ENCODE measurements at places on chromosomes 4 and X.
A peak's percentile ranks its signal among the peaks of the same experiment; 100 is the strongest.

DNA sequence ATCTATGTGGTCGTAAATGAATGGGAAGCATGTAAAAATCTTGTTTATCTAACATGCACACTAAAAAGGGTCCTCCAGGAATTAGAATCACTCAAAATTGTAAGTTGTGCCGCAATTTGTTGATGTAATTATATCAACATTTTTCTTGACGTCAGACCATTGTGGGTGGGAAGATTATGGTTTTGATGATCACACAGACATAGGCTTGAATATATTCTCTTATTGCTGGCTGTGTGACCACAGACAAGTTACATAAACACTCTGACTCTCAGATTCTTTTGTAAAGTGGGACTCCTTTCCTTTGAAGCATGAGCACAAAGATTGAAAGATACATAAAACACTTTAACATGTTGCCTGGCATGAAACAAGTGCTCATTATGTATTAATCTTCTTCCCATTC lies 51.5 kb downstream of the IL1RAPL1 start:
- DNase-seq = no peak

DNA sequence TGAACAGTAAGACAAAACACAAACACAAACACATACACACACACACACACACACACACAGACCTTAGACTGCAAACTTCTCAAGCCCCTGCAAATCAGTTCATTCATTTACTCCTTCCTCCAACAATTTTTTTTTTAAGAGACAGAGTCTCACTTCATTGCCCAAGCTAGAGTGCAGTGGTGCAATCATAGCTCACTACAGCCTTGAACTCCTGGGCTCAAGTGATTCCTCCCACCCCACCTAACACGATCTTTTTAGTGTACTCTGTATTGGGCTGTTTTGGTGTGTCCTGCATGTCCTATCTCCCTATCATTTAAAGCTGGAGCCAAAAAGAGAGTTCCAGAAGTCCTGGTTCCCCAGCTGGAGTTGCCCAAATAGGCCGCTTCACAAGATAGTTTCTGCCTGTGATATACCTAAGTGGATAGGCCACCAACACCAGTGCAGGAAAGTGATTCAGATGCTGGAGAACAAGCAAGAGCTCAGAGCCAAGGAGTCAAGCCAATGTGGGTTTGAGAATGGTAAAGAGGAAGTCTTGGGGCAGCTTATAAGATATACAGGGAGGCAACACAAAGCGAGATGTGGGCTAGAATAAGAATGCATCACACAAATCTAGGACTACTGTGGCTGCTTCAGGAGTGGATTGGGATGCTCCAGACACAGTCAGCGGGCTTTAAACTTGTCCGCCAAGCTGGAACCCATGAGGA lies 85.4 kb upstream of the RAPGEF2 start:
- DNase-seq = no peak

- no peak for DNase-seq
Observed at GRCh38 chr4:100986360-100986868, 360.9 kb downstream of the PPP3CA start.

DNA sequence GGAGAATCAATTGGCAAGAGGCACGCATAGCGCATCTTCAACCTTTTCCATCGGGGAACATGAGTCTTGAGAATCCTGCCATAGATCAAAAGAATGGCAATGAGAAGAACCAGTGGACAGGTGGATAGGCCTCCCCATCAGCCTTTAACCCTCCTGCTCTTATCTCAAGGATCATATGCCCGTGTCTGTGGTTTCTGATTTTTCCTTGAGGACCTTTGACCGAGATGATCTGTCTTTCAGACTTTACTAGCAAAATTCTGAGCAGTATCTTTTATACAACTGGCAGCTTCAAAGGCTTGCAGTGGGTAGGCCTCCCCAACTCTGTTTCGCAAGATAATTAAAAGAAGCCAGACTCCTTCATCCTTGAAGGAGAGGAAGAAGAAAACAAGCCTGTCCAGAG lies 174.4 kb downstream of the REPS2 start:
- DNase-seq = no peak

- no peak for DNase-seq
Observed at GRCh38 chr4:58961925-58962324, 1851.7 kb upstream of the IGFBP7 start.

DNA sequence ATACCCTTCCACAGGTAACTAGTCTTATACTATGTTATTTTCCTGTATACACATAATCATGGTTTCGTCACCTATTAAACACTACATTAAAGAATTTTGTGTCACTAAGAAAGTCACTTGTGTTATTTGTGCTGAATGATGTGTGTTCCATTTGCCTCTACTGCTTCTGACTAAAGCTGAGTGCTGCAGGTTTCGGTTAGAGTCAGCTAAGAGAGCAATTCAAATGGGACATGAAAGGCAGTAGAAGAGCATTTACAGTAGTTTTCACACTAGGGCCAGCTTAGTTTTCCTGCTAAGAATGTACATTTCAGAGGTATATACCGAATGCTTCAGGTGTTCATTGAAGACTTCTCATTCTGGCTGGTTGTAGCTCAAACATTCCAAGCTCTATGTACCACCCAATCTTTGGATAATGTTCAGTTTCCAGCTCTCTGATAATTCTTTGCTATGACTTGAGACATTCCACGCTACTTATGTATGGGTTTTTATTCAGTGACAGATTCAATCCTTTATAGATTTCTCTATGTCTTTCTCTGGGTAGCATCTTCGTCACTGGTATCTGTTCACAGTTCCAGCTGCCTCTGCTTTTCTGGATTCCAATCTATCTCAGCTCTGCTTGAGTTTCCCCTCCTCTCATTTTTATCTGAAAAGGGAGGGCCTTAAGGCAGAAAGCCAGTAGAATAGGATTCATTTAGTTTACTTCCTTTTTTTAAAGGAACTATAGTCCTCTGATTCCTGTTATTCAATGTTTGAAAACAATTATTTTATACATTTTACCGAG lies 164.4 kb downstream of the CXXC4 start:
- DNase-seq = no peak

- DNase-seq = no peak
Observed at GRCh38 chr4:182189103-182189878, 53.9 kb upstream of the TENM3 start.

- peak; percentile 27 for DNase-seq
Observed at GRCh38 chrX:14528629-14529289, 577 bp upstream of the GLRA2 start.

- DNase-seq = no peak
Observed at GRCh38 chr4:166482758-166483157, 609.7 kb downstream of the TLL1 start.

DNA sequence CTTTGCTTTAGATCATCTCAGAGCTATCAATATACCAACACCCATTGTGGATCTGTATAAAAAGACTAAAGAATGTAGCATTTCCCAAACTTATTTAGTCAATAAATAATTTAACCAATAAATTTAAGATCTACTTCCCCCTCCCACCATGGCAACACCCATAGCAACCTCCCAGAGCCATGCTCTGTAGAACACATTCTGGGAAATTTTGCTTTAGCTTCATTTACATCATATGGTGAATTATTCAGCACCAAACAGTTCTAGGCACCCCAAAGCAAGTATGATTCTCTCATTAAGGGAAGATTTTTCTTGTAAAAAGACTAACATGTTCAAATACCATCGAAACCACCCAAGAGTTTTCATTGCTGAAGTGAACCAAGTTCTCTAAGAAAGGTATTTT lies 80.5 kb upstream of the GPR34 start:
- no peak for DNase-seq

- DNase-seq = no peak
Observed at GRCh38 chr4:6840062-6840976, 57.8 kb downstream of the KIAA0232 start.

DNA sequence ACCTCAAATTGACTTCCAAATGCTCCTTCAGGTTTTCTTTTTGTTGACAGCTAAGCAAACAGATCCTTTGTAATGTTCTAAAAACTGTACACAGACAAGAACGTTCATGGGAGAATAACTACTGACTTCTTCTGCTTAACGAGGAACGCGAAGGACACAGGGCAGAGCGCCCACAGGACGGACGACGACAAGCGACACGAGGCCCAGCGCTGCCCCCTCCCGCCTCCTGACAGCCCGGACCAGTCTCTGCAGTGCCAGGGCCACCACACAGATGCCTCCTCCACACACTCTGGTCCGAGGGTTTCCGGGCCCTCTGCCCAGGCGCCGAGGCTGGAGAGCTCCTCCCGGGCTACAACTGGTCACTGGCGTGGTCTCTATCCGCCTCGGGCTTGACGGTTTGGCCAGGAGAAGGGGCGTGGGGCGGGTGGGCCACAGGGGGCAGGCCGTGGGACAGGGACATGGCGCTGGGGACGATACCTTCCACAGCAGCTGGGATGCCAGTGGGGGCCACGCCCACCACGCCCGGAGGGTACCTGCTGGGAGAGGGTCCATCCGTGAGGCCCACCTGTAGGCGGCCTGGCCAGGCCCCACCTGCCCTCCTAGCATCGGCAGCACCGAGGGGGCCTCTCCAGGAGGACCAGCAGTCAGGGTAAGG lies 36.9 kb downstream of the CTBP1 start:
- no peak for DNase-seq

DNA sequence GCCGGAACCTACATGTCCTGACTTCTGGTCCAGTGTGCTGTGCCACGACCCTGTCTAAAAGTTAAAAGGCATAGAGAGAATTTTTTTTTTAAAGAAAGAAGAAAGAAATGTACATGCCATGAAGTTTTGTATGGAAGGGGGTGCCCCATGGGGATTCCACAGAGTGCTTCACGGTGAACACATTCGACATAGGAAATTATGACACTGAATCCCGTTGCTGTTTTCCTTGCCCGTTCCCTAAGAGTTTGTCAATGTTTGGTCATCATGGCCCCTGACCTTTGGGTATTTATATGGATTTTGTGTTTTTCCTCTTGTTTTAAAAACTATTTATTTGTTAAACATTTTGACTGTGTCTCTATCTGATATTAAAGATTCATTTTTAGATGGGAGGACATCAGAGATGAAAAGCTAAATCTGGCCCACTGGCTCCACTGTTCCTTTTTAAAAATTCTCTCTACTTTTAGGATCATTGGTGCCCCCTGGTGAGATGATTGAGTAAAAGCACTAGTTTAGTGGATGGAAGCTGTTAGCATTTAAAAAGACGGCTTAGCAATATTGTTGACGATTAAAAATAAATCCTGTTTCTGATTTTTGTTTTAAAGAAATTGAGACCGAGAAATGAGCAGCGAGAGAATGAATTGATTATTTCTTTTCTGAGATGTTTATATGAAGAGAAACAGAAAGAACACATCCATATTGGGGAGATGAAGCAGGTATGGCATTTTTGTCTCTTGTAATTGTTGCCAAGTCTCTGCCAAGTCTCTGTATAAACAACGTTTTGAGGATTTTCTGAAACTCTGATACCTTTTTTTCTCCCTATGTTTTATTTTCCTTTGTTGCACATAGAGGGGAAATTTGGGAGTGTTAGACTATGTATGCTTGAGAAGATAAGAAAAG lies 75.0 kb downstream of the PTTG2 start:
- DNase-seq = no peak

DNA sequence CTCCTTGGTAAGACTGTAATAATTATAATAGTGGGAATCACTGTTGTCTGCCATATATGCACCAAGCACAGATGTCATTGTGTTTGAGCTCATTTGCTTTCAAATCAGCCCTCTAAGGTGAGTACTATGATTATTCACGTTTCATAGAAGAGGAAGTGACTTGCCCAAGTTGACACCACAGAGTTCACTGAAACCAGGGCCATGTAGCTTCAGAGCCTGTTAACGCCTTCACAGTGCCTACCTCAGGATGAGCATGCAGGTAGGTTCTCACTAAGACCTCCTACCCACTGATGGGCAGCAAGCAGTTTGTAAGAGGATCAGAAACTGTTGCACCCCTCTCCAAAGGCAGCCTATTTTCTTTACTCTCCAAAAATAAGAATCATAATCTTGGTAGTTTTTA lies 27.4 kb downstream of the TMPRSS11A start:
- DNase-seq = no peak

DNA sequence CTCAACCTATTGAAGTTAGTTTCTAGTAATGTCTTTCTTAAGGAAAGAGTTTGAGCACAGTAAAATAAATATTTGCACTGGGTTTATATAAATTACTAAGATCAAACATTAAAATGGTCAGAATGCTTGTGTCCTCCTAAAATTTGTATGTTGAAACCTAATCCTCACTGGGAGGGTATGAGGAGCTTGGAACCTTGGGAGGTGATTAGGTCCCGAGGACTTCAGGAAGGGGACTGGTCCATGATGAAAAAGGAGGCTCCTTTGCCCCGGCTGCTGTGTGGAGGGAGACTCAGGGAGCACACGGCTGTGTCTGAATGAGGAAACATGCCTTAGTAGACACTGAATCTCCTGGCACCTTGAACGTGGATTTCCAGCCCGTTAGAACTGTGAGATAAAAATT lies 221.9 kb downstream of the TENM3 start:
- no peak for DNase-seq

DNA sequence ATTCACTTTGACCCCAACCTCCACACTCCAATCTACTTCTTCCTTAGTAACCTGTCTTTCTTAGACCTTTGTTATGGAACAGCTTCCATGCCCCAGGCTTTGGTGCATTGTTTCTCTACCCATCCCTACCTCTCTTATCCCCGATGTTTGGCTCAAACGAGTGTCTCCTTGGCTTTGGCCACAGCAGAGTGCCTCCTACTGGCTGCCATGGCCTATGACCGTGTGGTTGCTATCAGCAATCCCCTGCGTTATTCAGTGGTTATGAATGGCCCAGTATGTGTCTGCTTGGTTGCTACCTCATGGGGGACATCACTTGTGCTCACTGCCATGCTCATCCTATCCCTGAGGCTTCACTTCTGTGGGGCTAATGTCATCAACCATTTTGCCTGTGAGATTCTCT lies 344 bp downstream of the OR13H1 start:
- DNase-seq = no peak

DNA sequence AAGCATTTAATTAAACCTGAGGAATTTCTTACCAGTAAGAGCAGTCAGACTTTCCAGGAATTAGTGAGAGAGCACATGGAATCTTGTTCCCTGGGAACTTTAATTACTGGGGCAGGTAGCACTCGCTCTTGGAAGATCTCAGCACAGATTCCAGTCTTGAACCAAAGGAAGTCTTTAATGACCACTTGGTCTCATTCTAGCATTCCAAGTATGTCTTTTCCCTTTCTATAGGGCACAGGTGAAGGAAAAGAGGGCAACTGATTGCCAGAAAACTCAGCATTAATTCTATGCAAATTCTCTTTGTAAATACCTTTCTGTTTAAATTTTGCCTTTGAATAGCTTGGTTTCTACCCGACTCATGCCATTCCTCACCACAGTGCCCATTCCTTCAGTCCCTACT lies 236.6 kb downstream of the LDB2 start:
- DNase-seq = no peak

GRCh38 chr4:18075823-18076433 lies 54.4 kb upstream of the LCORL start:
- DNase-seq = peak; percentile 40

GRCh38 chr4:19301527-19301926 lies 950.2 kb upstream of the SLIT2 start:
- no peak for DNase-seq

DNA sequence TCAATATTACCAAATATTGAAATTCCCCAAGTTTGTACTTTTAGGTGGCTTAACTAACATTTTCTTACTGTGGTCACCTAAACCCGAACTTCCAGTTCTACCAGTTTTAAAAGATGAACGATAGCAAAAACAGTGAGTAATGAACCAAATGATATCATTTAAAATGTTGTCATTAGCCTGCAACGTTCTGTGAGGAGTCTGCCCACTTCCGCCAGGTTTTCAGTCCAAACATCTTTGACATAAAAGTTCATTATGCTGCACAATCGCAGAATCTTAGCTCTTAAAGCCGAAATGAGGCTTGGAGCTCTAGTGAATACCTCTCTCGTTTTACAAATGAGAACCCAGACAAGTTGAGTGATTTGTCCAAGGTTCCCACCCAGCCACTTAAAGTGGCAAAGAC lies 762 bp downstream of the PIGA start:
- no peak for DNase-seq

- no peak for DNase-seq
Observed at GRCh38 chr4:24775032-24775605, 20.3 kb upstream of the SOD3 start.

Data from activated naive CD8-positive, alpha-beta T cell treated with anti-CD3 and anti-CD28 coated beads for 36 hours (primary cell).